ENCODE measurements at places on chromosomes 5 and 9.

DNA sequence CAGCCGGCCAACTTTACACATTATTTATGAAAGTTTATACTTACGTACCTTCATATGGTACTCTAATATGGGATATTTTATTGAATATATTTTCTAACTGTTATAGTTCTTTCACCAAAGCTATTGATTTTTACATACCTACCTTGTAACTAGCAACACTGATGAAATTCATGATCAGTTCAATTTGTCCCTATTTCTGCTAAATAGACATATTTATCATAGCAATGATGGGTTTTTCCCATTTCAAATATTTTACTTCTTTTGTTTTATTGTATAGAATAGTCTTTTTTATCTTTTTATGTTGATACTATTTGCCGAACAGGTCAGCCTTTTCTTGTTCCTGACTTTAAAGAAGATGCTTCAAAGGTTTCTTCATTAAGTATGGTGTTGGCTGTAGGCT, 59.0 kb upstream of the CTNND2 start:
- DNase-seq = no peak

DNA sequence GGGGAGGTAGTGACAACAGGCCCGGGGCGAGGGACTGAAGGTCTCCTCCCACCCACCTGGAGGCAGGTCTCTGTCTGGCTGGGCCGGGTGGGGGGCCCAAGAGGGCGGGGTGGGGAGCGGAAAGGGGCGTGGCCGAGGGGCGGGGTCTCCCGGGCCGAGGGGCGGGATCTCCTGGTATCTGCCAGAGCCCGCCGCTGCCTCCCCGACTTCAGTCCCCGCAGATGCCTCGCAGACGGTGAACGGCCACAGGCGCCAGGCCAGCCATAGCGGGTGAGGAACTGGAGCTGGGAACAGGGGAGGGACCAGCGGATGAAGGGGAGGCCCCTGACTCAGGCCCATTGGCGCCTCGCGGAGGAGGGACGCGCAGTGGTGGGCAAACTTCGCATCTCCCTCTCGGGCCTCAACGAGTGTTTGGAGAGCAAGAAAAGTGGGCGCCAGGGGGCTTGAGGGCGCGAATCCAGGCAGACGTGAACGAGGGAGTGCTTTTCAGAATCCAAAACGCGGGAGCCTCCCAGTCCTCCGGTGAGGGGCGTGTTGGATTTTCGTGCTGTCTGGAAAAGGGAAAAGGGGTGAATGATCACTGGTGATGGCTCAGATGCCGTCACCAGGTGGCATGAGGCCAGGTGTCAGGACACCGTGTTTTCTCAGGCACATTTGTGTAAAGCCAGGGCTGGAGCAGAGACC, at the start of gene ADGRD2:
Gene ADGRD2 (plus strand): TSS at position 211 of the 684 bp plus-strand sequence. CDS start 1,216 bp downstream, outside the sequence.
- peak; percentile 47 for DNase-seq

DNA sequence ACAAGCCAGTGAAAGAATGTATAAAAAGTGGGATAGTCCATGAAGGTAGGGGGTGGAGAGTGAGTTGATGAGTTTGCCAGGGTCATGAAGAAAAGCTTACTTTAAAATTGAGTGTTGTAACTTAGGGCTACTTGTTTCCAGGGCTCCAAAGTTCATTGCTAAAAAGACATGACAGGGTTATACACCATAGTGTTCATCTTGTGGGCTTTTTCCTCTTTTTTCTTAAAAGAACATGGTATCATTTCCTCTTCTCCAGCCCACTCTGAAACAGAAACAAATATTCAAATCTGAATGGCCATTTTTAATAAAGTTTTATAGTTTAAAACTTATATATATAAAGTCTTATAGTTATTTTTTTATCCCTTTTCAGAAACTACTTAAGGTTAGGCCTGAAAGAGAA, 115.7 kb upstream of the SMC2 start:
- no peak for DNase-seq

- no peak for DNase-seq
These were observed 46.4 kb upstream of the CTNNA1 start for GRCh38 chr5:138706655-138707480.

DNA sequence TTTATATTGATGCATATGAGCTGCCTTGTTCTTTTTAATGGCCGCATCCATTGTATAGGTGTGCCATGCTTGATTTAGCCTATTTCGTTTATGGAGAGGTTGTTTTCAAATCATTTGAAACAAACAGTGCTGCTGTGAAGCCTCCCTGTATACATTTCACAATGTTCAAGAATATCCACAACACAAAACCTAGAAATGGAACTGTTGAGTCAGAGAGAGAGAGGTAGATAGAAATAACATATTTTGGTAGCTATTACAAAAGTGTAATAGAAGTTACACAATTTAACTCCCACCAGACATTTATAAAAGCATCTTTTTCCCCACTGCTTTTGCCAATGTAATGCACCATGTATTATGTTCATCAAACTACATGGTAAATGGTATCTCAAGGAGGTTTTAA, 82.0 kb downstream of the FRMD3 start:
- DNase-seq = no peak

DNA sequence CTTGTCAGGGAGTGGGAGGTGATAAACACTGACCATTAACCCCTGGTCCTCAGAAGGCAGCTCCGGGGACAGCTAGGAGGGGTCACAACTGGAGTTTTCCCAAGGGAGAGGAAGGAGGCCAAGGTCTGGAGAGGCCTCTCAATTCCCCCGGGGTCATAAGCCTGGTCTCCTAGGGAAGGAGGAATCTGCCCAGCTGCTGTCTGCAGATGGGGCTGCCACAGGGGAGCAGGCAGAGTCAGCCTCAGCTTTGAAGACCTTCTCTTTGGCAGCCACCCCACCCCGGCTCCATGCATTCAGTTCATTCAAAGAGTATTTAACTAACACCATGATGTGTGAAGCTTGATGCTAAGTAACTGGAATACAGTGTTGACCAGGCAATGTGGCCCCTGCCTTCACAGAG, 74.6 kb upstream of the HSPA9 start:
- no peak for DNase-seq

GRCh38 chr5:73815631-73816030, 189.6 kb downstream of the ARHGEF28 start:
- no peak for DNase-seq

GRCh38 chr5:154087260-154087659, 48.5 kb downstream of the MFAP3 start:
- no peak for DNase-seq

DNA sequence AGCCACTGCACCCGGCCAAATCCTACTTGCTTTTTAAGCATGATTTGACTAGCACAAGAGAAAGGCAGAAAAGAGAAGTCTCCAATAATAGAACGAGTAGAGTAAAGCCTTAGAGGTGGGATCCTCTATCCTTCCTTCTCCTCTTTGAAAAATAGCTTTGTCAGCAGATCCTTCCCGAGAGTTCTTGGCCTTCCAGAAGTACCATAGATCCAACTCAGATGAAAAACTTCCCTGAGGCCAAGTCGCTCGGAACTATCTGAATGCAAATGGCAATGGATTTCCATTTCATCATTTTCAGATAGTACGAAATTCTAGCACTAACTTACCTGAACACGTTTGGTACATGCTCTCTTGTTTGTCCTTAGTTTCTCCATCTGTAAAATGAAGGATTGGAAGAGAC, 52.0 kb upstream of the SLIT3 start:
- no peak for DNase-seq

Data from endothelial cell (in vitro differentiated cells).